CD4-positive, alpha-beta T cell treated with Interleukin-15 for 4 hours (primary cell): ENCODE measurements at places on chromosomes 1 and 21.
A peak's percentile ranks its signal among the peaks of the same experiment; 100 is the strongest.

DNA sequence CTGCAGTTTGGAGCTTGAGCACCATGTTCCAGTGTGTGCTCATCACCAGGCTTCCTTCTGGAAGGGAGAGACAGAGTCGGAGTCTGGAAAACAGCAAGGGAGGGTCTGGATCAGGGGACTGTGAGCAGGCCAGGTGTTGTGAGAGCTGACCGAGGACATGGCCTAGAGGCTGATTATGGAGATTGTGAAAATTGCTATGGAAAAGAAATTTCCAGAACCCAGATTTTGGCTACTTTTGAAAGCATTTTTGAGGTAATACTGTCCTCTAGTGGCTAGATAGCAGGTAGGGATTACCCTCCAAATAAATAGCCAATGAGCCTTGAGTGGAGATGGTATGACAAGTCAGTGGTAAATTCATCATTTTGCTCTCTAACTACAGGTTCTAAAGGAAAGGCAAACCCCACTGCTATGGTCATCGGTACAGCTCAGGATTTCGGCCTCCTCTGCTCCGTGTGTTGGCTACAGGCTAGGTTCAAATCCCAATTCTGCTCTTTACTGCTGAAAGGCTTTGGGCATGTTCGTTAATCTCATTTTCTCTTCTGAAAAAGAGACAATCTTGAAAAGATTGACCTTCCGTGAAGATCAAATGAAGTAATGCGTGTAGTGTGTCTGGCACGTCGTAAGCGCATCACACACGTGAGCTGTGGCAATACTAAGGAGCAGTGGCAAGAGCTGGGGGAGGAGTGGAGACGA is 1.0 kb upstream of the HAO2 start:
- DNase-seq: no peak

DNA sequence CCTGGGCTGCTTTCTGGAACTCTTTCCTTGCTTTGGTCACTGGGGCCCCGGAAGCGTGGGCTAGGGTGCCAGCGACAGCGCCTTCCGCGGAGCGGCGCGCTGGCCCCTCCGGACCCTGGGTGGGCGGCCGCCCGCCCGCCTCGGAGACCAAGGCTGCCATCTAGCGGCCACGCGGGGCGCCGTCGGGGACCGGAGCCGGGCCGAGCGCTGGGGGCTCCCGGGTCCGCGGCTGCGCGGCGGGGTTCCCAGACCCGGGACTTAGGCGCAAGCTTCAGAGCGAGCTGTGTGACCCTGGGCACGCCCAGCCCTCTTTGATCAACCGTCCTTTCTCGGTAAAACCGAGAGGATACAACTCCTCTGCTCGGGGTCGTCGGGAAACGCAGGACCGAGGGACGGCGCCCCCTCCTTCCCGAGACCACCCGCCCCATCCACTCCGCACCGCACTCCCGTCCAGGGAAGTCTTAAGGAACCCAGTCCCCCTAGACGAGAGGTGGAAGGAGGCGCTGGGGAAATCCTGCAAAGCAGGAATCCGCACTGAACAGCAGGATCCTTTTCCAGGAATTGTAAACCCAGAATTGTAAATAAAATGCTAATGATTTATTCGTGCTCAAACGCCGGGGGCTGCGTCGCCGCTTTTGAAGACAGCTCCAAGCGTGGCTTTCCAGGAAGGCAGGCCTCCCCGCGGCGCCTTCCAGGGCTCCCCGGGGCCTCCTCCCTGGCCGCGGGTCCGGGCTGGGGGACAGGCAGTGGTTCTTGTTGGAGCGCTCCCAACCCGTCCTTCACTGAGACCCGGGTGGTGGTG is 41.2 kb downstream of the RRAGC start:
- DNase-seq: peak; percentile 20

DNA sequence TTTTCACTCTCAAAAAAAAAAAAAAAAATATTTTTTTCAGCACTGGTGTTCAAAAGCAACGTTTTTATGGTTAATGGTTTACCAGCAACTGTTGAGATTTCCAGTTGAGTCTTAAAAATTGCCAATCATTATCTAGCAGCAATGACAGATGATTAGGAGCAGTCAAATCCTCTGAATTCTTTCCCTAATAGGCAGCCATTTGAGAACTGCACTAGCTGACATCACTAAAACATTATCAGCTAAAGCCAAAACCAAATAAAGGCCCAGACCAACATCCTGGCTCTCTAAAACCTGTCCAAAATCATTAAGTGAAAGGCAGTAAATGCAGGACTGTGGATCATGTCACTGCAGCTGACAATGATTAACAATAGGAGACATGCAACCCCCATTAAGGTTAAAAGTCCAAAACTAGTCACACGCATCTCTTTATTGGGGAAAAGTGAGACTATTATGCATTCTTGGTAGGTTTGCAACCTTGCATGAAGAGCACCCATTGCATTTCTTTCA is 14.0 kb downstream of the SFPQ start:
- DNase-seq: no peak

DNA sequence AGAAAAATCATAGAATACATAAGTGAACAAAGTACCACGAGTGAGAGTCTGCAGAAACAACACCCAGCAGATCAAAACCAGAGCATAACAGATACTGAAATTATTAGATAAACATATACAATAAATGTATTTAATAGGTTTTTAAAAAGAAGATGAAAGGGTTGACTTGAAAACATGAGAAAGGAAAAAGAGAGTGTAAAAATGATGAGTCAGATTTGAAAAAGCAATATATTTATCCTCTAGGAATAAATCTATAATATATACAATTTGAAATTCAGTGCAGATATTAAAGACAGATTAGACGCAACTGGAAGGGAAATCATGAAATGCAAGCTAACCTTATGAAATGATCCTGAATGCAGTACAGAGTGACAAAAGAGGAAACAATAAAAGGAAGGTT is 170.2 kb upstream of the RUNX1 start:
- DNase-seq: no peak

DNA sequence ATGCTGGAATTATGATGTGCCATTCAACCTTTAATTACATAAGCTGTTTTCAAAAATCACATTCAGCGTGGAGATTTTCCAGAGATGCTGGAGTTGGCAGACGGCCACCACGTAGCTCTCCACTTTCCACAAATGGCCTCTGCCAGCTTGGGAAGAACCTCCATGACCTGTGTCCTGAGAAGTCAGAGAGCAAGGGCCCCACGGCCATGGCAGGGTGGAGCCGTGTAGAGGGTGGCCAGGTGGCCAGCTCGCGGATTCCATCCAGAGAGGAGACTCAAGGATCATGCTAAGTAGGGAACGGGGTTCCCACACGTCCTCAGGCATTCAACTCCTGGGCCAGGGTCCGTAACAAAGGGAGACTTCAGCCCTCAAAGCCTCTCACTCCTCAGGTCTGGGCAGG is 1.3 kb upstream of the GALE start:
- DNase-seq: no peak

DNA sequence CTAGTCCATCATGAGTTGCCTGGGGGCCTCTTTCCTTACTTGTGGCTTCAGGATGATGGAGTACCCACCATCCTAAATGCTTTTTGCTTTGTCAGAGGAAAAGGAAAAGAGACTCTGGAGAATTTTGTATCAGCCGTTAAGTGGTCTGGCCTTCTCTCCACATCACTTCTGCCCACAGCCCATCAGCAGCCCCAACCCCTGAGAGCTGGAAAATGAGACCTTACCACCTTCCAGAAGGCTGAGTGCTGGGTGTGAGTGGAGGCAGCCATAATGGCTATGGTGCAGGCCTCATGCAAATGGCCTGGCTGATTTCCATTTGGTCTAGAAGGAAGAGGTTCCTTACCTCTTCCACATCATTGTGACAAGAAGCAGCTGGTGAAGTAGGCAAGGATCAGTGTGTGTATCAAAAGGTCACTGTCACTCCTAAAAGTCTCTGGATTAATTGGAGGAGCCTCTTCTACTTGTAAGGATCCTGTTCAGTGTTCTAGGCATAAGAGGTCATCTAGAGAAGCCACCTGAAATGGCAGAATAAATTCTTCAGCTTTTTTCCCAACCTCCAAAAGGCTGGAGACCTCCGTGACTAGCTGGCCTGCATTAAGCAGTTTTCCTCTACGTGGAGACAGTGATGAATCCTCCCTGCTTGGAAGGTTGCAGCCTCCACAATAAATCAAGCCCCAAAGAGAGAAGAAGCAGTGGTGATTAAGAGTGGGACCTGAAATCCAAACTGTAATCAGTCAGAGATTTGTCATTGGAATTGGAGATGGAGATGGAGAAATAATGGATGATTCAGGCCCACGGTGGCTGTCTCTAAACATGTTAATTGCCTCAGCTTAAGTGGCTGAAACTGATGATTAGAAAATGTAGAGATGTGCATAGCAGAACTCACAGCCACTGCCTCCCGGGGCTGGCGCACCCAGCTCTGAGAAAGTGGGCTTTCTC is 111.5 kb downstream of the CNIH3 start:
- no peak for DNase-seq

GRCh38 chr1:160748878-160749269 is 9.8 kb downstream of the SLAMF7 start:
- DNase-seq: no peak

DNA sequence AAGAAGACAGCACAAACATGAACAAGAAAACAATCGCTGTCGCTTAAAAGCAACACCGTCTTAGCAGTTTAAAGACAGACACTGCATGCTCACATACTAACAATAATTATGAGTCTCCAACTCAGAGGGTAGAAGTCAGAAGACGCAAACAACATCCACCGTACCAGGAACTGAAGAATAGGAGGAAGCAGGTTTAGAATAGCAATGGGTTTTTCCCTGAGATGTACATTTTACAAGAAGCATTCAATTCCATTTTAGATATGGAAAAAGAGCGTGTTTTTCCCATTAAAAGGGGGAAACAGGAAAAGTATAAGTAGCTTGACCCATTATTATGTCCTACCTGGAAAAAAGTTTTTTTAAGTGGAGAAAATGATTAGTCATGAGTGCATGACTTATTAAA is 34.5 kb upstream of the KCNE1 start:
- no peak for DNase-seq

DNA sequence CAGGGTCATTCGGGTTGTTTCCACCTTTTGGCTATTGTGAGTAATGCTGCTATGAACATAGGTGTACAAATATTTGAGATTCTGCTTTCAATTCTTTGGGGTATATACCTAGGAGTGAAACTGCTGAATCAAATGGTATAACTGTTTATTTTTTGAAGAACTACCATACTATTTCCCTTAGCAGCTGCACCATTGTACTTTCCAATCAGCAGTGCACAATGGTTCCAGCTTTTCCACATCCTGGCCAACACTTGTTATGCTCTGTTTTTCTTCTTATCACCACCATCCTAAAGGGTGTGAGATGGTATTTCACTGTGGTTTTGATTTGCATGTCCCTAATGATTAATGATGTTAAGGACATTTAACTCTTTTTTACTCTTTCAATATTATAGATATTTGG is 3.6 kb upstream of the ABCA4 start:
- no peak for DNase-seq

- DNase-seq: no peak
Observed at GRCh38 chr1:7510389-7510931, 260.6 kb upstream of the VAMP3 start.

GRCh38 chr21:15732290-15732995 is 2.7 kb downstream of the USP25 start:
- DNase-seq: peak; percentile 69

DNA sequence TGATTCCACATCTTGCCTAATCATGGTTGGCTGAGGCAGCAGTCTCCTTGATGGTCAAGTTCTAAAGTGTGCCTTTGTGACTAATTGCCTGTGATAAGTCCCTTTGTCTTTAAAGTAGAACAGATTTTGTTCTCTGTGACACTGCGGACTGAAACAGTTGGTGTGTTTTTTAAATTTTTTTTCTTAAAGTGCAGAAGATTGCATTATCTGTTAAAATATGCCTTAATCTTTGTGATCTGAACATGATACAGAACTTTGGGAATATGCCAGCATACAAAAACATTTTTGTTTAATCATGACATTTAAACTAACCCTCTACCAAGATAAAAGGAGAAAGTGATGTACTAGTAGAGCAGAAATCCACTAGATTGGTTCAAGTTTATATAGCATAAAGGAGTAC is 1260.6 kb upstream of the ADGRL2 start:
- no peak for DNase-seq

- DNase-seq: peak; percentile 82
Observed at GRCh38 chr1:184982002-184982954, 8.0 kb upstream of the NIBAN1 start.

DNA sequence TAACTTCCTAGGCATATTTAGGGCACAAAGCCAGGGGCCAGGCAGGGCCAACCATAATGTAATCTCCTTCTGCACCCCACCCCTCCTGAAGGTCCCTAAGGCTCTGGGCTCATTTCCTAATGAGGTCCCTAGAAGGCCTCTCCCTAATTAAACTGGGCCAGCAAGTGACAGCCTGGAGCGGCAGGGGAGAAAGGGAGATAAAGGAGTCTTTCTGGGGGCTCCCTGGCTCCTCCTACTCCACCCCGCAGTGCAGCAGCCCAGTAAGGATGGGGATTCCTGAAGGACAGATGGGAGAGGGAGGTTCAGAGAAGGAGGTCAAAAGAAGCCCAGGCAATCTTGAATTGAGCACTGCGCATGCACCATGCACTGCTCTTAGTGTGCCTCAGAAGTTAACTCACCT is 12.8 kb downstream of the LRP8 start:
- no peak for DNase-seq

GRCh38 chr1:21763236-21763635 is 19.7 kb downstream of the USP48 start:
- no peak for DNase-seq

- DNase-seq: no peak
Observed at GRCh38 chr1:229653420-229653819, 27.4 kb downstream of the URB2 start.

GRCh38 chr1:202045705-202046104 is 35.3 kb downstream of the ELF3 start:
- DNase-seq: no peak
